Stimulated activated CD8-positive, alpha-beta memory T cell treated with anti-CD3 and anti-CD28 coated beads, Interleukin-2, amount 100 ng/mL, for 1 hour (primary cell): ENCODE measurements at places on chromosomes 3 and 15.

DNA sequence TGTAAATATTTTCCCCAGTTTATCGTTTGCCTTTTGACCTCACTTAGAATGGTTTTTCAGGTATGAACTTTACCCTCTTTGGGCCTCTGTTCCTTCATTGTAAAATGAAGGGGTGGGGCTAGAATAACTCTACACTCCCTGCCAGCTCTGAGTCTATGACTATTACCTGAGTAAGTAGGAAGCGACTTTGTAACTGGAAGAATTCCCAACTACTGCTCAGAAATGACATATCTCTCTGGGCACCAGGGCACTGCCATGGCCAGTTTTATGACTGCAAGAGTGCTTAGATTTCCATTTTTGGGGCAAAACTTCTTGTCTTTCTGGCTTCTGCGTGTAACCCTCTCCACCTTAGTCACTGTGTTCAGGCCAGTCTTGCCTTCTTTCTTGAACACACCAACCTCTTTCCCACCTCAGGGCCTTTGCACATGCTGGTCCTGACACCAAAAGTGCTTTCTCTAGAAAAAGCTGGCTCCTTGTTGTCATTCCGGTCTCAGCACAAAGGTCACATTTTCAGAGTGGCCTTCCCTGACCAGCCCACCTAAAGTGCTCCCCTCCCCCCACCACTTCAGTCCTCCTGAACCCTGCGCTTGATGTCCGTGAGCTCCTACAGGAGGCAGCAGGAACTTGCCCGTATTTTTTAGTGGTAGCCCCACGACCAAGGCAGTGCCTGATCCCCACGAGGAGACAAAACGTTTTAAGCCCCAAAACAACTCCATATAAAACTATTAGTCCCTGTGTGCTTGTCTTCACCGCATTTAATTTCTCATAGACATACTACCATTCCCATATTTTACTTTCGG lies 25.6 kb downstream of the CDCP1 start:
- DNase-seq: no peak

DNA sequence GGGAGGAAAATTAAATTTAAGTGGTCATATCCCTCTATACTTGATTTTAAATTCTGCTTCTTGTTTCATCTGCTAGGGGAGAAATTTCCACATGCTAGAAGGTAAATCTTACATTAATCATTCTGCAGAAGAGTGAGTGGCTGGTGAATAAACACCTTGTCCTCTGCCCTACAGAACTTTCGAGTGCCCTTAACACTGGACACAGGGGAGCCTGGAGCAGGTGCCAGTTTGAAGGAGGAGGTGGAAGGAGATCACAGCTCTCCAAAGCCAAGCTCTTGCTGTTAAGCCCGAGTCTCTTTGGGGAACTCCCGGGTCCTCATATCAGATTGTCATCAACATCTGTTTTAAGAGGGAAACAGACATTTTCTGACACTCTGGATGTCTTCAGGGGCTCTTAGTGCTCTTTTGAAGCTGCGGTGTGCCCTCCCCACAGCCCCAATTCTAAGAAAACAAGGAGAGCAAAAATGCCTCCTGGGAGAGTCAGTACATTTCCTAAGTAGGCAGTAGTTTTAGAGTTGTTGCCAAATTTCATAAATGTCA lies 31.3 kb downstream of the LAMP3 start:
- no peak for DNase-seq

DNA sequence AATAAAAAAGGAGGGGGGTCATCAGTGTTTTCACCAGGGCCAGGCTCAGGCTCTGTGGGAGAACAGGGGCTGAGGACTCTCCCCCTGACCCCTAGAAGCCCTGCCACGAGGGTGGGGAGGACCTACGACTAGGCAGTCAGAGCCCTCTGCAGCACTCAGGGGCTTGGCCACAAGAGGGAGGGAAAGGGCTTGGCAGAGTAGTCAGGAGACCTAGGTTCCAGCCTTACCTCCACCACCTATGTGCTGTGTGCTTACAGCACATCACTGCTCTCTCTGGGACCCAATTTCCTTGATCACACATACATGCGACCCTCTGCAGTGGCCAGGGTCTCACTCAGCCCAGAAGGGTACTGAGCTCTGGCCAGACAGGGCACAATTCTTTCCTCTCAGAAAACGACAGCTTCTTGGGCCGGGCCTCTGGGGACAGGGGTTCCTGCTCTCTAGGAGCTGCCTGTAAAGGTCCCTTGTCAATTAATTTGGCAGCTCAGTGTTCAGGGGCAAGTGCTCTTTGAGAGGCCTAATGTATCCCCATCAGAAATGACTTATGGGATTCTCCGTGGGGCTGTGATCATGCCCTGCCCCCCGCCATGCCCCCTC lies 16.4 kb upstream of the SKIC8 start:
- DNase-seq: no peak

DNA sequence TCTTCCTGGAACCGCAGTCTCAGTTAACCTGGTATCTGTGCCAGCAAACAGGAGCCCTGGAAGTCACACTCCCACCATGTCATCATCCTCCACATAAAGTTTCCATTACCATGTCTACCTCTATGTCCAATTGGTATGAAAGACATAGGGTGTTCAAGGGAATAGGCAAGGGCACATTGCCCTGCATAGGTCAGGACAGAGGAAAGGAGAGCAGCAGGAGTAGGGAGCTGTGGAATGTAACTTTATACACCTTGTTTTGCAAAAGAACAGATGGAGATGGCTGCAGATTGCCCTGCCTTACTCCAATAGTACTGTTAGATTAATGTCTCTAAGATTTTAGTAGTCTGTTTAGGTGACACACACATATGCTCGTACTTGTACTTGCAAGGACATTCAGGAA lies 1056.4 kb downstream of the NTRK3 start:
- no peak for DNase-seq

DNA sequence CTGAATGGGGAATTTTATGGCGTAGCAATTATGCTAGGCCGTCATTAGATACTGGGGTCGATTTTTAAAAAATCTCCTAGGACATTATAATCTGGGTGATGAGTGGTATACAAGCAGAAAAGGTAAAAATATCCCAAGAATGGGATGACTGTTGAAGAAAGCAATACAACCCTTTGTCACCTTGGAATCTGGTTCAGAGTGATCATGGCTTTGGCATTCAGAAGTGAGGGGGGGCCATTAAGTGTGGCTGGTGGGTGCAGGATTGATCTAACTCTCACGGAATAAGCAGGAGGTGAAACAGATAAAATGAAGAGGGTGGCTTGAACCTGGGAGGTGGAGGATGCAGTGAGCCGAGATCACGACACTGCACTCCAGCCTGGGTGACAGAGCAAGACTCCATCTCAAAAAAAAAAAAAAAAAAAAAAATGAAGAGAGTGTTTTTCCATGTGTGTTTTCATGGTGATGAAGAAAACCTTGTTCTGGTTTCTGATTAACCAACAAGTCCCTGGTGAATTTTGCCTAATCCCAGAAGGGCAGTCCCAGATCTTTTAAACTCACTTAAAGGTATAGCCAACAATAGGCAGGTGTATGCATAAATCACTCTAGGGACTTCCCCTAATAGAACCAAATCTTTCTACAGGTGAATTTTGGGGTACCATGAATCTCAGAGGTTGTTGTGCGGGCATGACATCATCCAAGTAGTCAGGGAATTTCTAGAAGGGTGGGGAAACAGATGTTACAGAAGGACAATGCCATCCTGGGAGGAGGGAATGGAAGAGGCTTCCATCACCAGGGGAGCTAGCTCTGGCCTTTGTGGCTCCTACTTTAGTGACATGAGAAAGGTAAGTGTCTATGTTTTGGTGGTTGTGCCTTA lies 3.1 kb upstream of the RAD54L2 start:
- DNase-seq: no peak

DNA sequence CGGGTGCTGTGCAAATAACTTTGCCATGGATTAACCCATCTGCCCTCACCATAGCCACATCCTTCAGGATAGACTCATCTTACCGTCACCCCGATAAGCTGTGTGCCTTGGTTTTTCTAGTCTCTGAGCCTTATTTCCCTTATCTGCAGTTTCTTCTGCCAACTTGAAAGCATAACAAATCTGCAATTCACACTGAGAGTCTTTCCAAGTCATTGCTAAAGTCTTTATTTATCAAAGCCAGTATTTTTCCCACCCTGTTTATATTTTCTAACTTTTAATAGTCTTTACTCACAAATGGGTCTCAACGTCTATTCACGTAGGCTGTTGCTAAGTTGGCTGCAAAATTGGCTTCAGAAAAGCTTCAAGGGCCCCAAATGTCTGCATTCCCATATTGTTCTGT lies 61.6 kb upstream of the SUCLG2 start:
- DNase-seq: no peak

DNA sequence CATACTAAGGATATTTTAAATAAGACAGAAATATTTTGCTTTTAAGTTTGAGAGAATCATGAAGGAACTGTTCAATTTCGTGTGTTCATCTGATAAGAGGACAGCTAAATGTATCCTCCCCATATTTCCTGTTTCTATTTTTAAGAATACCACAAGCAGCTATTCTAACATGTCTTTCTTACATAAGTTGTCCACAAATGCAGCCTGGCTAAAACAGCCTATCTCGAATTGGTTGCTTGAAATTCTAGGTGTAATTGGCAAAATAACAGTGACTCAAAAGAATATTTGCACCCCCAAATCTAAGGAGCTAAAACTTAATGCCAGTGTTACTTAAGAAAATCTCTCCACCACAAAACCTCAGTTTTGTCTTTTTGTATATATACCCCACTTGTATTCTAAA lies 35.0 kb downstream of the BTLA start:
- DNase-seq: no peak

DNA sequence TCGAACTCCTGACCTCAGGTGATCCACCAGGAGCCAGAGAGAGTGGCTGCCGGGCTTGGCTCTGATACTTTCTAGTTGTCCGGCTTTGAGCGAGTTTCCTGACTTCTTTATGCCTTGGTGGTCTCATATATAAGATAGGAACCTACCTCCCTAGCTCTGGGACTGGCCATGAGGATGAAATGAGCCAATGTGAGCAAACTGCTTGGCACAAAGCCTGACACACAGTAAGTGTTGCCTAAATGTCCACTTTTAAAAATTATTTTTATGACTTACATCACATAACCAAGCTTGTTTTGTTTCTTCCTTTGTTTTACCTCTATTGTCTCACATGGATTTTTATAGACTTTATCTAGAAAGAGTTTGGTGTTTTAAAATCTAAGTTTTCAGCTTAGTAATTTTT lies 42.1 kb upstream of the CCDC174 start:
- DNase-seq: no peak

DNA sequence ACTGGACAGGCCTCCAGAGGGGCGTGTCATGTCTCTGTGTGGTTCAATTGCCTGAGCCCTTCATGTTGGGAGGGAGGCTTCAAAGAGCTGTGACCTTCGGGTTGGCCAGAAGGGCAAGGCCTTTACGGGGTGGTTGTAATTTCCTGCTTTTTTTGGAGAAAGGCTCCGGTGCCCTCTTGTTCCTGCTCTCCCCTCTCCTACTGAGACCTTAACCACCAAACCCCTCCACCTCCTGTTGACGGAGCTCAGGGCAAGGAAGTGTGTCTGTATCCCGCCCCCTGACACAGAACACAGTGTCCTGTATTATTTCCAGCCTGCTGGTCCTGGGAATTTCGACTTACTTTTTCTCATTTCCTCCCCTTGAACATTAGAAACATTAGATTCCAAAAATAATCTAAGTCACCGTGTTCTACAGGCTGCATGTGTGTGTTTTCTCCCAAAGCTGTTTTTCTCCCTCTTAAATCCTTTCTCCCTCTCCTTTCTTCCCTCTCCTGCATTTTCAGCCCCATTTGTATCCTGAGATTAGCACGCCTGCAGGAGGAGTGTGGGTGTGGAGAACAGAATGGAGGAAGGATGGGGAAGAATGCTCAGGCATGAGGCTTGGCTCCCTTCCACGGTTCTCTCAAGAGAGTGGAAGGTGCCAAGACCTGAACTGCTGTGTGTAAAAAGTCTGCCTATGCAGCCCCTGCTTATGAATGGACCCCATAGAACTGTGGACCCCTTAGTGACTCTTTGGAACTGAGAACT lies 285.4 kb upstream of the ROPN1 start:
- DNase-seq: no peak

- DNase-seq: no peak
These were observed 61.1 kb downstream of the AAGAB start for GRCh38 chr15:67193223-67193990.

GRCh38 chr3:98623572-98624280 lies 30.3 kb upstream of the CPOX start:
- no peak for DNase-seq

GRCh38 chr3:104745313-104745712 lies 621.4 kb upstream of the ALCAM start:
- no peak for DNase-seq

DNA sequence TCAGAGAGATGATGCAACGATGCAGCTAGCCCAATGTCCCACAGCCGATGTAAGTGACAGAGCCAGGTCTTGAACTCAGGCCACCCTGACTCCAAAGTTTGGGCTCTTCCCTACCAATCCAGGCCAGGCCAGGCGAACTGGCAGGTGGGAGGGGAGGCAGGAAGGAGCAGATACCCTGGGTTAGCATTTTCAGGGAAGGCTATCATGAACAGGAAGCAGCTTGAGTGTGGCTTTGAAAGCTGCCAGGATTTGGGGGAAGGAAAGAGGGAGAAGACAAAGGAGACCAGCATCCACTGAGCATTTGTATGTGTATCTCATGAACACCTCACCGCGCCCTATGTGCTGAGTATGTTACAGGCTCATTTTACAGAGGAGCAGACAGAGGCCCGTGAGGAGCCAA lies 38.8 kb downstream of the LMCD1 start:
- DNase-seq: no peak

DNA sequence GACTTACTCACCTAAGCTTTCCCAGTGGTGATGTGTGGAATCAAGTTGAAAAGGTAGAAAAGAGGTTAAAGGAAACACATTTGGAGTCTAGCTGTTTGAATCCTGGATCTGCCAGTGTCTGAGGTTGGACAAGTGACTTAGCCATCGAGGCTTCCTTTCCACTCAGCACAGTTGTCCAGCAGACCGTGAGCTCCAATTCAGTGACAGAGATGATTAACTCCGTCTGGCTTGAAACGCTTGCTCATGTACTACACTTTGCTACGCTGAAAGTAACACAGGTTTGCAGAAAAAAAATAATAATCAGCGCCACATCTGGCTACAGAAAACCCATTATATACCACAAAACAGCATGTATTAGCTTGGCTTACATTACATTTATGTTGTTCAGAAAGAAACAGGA lies 364.9 kb upstream of the MCTP2 start:
- no peak for DNase-seq

DNA sequence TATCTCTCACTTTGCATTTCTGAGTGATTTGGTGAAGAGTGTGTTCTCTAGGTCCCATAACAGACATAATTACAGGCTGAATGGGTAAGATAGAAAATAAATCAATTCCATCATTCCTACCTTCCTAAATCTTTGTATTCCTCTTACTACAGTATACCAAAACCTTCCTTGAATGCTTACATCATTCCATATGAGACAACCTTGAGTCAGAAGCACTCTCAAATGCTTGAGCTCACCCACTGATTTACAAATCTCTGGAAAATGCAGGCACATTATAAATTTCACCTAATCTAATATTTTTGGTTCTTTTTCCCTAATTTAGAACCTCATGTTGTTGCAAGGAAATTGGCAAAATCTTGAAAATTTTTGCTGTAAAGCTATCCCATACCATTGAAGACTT lies 239.1 kb downstream of the CBLB start:
- no peak for DNase-seq
